ENCODE measurements at places on chromosomes 2 and 18. TPM values are rescaled to one million over a fixed set of nuclear protein-coding genes. Genes with fewer than 3 reads are reported as not detected.

DNA sequence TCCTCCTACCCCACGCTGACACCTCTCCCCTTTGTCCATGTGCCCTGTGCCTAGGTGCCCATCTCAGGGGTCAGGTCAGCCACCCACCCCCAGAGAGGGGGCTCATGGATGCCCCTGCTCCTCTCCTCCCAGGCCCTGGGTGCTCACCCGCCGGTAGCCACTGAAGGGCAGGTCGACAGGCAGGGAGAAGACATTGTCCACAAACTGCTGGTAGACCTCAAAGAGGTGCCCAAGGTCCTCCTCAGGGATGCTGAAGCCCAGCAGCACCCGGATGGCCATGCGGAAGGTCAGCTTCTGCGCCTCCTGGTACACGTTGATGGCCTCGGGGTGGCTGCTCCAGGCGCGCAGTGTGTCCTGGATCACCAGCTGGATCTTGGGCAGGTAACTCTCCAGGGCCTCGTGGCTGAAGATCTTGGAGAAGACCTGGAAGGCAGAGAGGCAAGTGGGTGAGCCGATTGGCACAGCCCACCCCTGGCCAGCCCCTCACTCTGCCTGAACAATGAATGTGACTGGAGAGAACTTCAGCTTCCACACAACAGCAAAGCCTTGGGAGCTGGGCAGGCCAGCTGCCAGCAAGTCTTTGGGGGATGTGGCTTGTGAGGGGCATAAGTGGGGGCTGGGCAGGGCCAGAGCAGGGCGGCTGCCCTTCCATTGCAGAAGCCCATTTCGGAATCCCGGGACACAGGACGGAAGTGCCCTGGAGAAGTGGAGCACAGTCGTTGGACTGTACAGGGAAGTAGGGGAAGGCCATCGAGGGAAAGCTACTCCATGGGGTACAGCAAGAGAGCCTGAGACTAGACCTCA is 12.5 kb downstream of the CYP26B1 start:
- no peak for DNase-seq

- no peak for DNase-seq
Measured at GRCh38 chr2:128421286-128421685, 102.6 kb upstream of the HS6ST1 start.

DNA sequence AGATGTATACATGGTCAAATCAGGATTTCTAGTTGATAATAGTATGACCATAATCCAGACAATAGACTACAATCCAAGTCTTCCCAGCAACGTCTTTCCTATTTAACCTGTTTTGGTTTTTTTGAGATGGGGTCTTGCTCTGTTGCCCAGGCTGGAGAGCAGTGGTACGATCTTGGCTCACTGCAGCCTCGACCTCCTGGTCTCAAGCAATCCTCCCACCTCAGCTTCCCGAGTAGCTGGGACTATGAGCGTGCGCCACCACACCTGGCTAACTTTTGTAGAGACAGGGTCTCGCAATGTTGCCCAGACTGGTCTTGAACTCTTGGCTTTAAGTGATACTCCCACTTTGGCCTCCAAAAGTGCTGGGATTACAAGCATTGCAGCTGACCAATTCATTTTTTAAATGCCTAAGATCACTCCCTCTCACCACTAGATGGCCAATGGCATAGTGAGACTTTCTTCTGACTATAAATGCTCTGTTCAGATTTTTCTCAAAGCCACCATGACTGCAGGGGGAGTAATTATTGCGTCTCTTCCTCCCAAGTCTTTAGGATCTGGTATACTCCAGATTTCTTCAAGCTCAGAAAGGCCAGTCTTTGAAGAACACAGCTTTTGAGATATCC is 47.6 kb downstream of the HNRNPLL start:
- no peak for DNase-seq

GKN1 gene
- not detected for total RNA-seq

IDH1 gene
- 18.9 TPM for total RNA-seq

ABCG5 gene
- not detected for total RNA-seq

PARD3B gene
- 0.11 TPM for total RNA-seq
